MCF 10A (cell line): ENCODE measurements at places on chromosomes 5 and 9.
A peak's percentile ranks its signal among the peaks of the same experiment; 100 is the strongest.

DNA sequence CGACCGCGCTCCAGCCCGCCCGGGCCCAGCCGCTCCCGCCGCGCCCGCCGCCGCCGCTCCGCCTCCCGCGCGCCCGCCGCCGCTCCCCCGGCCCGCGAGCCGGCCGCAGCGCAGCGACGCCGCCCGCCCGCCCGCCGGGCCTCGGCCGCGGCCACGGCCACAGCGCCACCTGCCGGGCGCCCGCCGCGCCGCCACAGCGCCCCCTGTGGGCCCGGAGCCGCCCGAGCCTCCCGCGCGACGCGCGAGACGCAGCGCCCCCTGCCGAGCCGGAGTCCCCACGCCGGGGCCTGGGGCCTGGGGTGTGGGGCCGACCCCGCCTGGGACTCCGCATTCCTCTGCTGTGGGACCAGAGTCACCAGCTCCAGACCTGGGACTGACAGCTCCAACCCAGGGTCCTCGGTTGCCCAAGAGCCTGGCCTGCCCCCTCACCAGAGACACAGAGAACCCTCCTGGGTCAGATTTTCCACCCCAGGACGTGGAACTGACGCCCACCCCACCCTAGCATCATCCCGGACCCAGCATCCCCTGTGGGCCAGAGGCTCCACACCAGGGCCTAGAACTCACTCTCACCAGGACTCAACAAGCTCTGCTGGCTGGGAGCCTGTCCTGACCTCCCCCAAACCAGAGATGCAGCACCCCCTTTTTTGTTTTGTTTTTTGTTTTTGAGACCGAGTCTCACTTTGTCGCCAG is at the start of gene RAPGEF1:
Gene RAPGEF1, minus strand, starts transcription at position 118 of the 690 bp plus-strand sequence. CDS start 246 bp downstream, outside the sequence.
- peak; percentile 42 for DNase-seq

DNA sequence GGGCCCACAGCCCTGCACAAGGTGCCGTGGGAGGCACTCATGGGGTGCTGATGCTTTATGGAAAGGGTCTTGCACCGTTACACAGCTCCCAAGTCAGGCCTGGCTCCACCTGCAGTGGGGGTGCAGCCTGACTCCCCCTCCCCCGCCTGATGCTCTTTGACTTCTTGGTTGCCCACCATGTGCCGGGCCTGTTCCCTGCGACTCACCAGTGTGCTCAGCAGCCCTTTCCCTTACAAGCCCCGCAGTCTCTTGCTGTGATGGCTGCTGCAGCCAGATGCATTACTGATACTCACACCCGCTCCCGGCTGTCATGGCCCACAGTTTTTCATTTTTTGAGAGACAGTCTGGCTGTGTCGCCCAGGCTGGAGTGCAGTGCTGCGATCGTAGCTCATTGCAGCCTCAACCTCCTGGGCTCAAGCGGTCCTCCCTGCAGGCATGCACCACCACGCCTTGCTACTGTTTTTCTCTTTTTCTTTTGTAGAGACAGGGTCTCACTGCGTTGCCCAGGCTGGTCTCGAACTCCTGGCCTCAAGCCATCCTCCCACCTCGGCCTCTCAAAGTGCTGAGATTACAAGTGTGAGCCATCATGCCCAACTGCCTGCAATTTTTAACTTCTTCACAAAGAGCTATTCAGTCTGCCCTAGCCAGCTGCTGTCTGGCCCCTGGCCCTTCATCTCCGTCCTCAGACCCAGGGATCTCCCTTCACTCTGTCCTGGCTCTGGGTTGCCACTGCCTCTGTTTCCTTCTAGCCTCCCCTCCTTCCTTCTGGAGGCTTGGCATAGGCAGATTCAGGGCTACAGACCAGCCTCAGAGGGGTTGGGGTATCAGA is 109.5 kb downstream of the RXRA start:
- no peak for DNase-seq

- DNase-seq, result no peak
Measured at GRCh38 chr5:83837265-83837907, 116.7 kb upstream of the HAPLN1 start.

DNA sequence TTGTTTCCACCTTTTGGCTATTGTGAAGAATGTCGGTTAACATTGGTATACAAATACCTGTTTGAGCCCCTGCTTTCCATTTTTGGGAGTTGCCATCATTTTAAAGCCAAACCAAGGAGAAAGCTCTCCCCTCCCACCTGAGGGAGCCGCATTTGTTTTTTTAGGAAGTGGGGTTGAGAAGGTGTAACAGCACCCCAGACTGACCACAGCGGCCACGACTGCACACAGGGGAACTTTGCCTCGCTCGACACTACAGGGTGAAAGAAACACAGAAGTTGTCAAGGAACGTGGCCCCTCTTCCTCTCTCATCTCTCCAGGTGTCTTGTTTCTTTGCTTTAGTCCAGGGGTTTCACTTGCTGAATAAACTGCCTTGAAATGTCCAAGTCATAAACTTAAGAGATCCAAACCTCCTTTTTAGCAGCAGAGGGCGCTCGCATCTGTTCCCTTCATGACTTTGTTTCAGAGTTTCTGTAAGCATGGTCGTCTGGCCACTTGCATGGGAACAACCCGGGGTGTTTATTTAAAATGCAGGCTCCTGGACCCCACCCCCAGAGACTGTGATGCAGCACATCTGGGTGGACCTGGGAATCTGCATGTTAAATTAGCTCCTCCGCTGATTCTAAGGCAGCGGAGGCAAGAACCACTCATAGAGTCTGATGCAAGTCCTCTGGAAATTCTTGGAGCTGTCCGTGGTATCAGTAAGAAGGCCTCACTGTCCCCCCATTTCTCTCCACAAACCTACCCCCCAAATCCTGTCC is 2.1 kb upstream of the TTLL11 start:
- DNase-seq, result peak; percentile 63

- DNase-seq, result peak; percentile 47
Measured at GRCh38 chr5:158463188-158463587, 604.2 kb upstream of the CLINT1 start.

- DNase-seq, result peak; percentile 54
Measured at GRCh38 chr9:82489201-82489821, 500.7 kb downstream of the SPATA31D1 start.
